CD4-positive, alpha-beta T cell (primary cell): ENCODE measurements at places on chromosomes 1 and 21. TPM values are rescaled to one million over a fixed set of nuclear protein-coding genes. Genes with fewer than 3 reads are reported as not detected.

KPRP gene
- total RNA-seq, result not detected

FMO5 gene
- total RNA-seq, result 0.67 TPM

GPR157 gene
- 5.1 TPM for total RNA-seq

CFAP141 gene
- total RNA-seq, result not detected

- no peak overlapping the region for H3K27ac ChIP-seq
- no peak overlapping the region for H3K4me3 ChIP-seq
- H3K4me1 ChIP-seq, result no peaks in the 10 kb centered on the region
- DNase-seq, result no peak
Observed at GRCh38 chr1:163298365-163298764, 23.4 kb upstream of the NUF2 start.

DNA sequence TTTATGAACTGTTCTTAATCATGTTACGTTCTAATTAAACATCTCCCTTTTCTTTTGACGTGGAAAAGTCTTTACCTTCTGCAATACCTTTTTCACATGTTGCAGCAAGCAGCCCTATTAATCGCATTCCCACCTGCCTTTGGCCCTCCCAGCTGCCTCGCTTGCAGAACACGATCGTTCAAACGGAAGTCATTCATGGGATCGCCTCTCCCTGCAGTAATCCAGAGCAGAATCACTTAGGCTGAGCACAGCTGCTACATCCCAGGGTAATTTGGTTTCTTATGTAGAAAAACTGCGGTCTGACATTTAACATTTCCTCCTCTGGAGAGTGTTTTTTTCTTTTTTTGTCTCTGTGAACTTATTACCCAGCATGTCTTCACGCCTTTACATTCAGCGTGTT lies 206.3 kb downstream of the KIF26B start:
- no peaks in the 10 kb centered on the region for H3K36me3 ChIP-seq
- no peak for DNase-seq
- H3K4me1 ChIP-seq, result no peaks in the 10 kb centered on the region
- no peak overlapping the region for H3K4me3 ChIP-seq
- H3K27ac ChIP-seq, result no peak overlapping the region

DNA sequence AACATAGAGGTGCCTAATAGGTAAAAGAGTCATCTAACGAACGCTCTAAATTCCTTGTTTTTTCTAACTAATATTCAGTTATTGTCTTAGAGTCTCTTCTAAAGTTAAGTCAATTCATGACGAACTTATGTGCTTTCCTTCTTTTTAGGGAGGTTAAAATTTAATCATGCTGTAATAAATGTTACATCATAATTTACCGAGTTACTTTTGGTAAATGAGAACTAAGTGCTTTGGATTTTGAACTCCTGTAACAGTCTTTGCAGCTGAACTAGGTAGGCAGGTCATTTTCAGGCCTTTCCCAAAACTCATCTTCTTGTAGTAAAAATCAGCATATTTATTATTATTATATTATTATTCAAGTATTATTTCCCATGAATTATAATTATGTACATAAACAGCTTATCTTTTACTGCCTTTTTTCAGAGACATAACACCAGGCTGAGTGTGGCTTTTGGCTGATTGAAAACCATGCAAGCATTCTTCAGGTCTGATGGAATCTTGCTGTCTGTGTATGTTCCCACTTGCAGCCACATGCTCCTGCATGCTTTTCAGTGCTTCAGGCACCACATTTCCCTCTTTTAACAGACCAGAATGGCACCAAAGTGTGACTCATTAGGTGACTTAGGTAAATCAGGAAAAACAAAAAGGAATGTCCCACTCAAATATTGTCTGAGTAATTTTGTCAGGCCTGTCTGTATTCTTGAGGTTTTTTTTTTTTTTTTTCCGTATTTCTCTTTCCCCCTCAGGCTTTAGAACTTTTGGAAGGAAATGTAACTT lies 81.0 kb upstream of the CD55 start:
- no peak overlapping the region for H3K27ac ChIP-seq
- DNase-seq, result no peak
- H3K4me1 ChIP-seq, result no peaks in the 10 kb centered on the region
- no peaks in the 10 kb centered on the region for H3K27me3 ChIP-seq
- H3K36me3 ChIP-seq, result no peaks in the 10 kb centered on the region
- H3K4me3 ChIP-seq, result no peak overlapping the region

DNA sequence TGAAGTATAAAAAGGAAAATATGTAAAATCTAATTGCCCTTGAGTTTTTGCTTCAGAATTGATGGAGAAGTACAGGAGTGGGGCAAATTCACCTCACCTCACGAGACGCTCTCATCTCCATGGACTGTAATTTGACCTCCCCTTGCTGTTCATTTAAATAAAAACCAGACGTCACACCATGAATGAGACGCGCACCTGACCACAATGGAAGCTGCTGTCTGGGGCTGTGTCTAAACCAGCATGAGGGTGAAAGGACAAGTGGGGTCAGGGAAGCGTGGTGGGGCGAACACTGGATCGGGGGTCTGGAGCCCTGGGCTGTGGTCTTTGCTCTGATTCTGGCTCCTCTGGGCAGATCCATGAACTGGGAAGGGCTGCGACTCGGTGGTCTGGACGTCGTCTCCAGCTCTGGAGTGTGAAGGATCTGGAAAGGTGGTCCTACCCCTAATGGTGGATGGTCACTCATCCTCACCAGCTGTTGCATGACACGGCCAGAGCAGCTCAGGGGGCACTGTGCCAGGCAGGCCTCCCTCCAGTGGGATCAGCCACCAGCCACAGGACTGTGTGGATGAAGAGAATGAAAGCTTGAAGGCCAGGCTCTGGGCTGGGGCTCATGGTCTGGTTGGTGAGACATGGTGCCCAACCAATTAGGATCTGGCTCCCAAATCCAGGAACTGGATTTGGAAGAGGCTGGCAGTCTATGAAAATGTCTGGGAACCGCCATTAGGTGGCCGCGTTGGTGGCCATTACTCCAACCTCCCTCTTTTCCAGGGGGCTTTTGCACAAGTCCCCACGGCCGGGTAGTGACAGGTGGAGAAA lies 728.6 kb downstream of the PTPRU start:
- no peaks in the 10 kb centered on the region for H3K36me3 ChIP-seq
- H3K27me3 ChIP-seq, result no peaks in the 10 kb centered on the region
- H3K27ac ChIP-seq, result no peak overlapping the region

GRCh38 chr1:206415942-206416341 lies 54.3 kb upstream of the IKBKE start:
- H3K27me3 ChIP-seq, result no peaks in the 10 kb centered on the region
- H3K27ac ChIP-seq, result no peak overlapping the region
- no peak overlapping the region for H3K4me3 ChIP-seq
- no peaks in the 10 kb centered on the region for H3K4me1 ChIP-seq
- DNase-seq, result no peak

DNA sequence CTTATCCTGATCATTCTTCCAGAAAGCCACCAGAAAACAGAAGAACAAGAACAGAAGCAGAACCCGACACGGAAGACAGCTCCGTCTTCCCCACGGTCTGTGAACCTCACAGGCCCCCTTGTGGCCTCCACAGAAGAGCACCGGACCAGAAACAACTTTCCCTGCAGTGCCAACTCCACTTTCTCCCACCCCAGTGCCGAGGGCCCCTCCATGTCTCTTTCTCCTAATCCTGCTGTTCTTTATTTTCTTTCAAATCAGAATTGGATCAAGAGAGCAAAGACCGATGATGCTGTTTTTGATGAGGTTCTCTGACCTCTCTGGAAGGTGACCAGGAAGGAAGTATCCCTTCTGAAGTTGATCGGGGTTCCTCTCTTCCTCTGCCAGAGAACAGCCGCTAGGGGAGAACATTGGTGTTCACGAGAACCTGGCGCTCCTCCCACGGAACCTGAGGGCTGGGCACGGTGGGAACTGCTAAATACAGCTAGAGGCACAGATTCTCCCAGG lies 58.9 kb upstream of the CTTNBP2NL start:
- no peak overlapping the region for H3K27ac ChIP-seq
- peaks cover 5% of the 10 kb centered on the region for H3K4me1 ChIP-seq
- DNase-seq, result no peak
- peaks cover 9% of the 10 kb centered on the region for H3K27me3 ChIP-seq

DNA sequence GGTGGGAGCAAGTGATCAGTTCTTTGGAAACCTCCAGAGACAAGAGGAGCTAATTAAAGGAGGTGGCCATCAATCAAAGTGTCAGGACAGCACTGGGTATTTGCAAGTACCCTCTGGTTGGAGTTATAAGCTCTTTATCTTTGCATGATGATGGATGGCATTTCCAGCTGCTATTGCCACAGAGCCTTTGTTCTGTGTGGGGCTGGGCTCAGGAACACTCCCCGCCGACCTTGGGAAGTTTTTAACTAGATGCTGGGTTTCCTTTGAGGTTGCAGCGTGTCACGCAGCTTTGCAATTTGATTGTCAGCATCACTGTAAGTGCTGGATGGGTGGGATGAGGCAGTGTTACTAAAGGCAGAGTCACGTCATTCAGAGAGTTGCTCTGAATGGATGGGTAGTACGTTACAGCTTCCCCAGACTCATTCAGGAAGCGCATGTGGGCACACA lies 68.9 kb downstream of the CNIH3 start:
- no peak overlapping the region for H3K27ac ChIP-seq
- no peaks in the 10 kb centered on the region for H3K27me3 ChIP-seq
- DNase-seq, result no peak

DNA sequence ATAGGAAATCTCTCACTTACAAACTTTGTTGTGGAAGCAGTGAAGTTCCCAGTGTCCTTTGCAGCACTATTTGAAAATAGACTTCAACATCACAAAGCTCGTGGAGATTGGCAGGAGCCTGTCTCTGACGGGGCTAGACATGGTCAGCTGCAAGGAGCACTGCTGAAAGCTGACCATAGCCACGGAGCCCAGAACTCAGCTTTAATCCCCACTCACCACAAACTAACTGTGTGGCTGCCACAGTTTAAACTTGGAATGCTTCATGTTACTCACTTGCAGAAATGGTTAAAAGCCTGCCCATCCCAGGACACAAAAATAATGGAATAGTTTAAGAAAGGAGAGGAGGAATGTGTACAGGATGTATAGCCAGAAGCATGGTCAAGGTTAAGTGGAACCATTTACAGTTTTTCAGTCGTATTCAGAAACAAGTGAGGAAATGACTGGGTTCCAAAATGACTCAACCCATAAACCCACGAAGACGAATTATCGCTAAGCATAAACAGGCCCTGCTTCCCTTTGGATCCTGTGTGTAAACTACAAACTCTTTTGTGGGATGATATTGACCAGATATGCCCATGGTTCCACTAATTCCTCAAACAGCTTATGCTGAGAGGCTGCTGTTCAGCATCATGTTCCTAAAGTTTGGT lies 18.2 kb downstream of the DNALI1 start:
- no peak overlapping the region for H3K27ac ChIP-seq
- no peaks in the 10 kb centered on the region for H3K27me3 ChIP-seq
- DNase-seq, result no peak
- no peak overlapping the region for H3K4me3 ChIP-seq
- H3K4me1 ChIP-seq, result no peaks in the 10 kb centered on the region
- H3K36me3 ChIP-seq, result peaks cover 89% of the 10 kb centered on the region
